Activated CD8-positive, alpha-beta memory T cell treated with anti-CD3 and anti-CD28 coated beads for 48 hours (primary cell): ENCODE measurements at places on chromosomes 13 and 19.

- peak; percentile 54 for DNase-seq
These were observed at the start of the genes PRDX2 and THSD8 for GRCh38 chr19:12801466-12802266. Gene PRDX2 (minus strand): TSS chr19:12801800. CDS start chr19:12801261, 539 bp downstream. Gene THSD8 (plus strand): TSS chr19:12802069. CDS start chr19:12802072, 3 bp downstream.

DNA sequence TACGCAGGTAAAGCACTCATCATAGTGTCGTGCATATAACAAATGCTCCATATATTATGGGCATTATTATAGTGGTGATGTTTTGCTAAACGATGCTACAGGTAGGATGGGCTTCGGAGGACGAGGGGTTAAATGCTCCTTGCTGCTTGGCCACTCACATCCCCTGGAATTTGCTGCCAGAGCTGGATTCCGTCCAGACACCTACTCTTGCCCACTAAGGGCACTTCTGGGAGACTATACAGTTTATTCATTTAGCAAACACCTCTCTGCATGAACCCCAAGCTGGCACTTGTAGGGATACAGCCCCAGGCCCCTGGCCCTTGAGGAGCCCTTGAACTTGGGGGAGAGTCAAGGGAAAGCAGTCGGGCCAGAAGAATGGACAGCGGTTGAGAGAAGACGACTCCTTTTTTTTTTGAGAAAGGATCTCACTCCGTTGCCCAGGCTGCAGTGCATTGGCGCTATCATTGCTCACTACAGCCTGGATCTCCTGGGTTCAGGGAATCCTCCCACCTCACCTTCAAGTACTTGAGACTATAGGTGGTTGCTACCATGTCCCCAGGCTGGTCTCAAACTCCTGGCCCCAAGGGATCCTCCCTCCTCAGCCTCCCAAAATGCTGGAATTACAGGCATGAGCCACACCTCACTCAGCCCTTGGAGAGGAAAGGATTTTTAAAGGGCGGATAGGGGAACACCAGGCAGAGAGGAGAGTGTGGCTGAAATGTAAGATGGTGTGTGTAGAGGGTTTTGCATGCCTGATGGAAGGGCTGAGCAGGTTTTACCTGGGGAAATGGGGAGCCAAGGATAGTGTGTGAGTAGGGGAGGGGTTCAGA is 1.1 kb upstream of the MRPL34 start:
- DNase-seq, result no peak

DNA sequence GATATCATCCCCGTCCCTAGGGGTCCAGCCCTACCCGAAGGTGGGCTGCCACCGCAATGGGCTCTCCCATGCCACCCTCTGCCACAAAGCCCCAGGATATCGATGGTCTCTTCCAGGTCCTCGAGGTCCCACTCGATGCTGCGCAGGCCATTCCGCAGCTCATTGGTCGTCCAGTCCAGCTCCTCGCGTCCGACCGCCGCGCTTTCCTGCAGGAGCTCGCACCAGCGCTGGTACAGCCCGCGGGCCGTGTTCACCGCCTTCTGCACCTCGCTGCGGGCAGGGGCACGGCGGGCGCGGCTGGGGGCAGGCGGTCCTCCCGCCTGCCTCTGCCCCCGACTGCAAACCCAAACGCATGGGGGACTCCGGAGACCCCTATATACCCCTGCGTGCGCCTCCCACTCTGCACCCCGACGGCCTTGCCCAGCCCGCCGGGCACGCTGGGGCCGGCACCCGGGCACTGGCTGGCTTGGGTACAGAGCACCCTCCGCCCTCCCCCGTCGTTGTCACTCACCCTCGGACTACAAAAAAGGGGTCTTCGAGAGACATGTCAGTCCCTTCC is 468 bp downstream of the STX10 start:
- DNase-seq, result no peak

DNA sequence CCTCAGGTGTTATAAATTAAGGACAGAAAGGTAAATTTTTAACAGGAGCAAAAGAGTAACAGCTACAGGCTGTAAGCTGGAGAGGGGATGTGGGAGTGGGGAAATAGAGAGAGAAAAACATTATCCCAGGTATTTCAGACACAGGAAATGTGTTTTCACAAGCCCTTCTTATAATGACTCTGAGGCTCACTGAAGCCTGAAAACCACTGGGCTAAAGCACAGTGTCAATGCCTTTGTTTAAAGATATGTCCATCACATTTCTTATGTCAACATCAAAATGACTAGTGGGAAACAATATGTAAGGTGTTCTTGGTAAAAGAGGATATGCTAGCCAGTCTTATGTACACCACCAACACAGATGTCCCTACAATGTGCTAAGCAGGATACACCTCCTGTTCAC is 365.9 kb downstream of the FGF14 start:
- no peak for DNase-seq

DNA sequence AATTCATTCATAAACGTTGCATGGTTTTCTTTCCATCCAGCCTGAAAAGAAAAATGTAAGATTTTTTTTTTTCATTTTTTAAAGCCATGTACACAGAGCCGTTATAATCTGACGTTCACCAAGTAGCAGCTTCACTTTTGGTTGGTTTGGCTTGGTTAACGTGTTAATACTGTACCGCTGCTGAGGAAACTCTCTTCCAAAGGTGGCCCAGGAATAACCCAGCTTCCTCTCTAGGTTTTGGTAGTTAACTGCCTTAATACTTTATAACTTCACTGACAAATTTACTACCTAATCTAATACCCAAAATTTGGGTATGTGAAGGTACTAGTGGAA is 1.7 kb downstream of the INTS6 start:
- no peak for DNase-seq

- no peak for DNase-seq
These were observed 28.2 kb upstream of the PSG7 start for GRCh38 chr19:42965176-42965575.

DNA sequence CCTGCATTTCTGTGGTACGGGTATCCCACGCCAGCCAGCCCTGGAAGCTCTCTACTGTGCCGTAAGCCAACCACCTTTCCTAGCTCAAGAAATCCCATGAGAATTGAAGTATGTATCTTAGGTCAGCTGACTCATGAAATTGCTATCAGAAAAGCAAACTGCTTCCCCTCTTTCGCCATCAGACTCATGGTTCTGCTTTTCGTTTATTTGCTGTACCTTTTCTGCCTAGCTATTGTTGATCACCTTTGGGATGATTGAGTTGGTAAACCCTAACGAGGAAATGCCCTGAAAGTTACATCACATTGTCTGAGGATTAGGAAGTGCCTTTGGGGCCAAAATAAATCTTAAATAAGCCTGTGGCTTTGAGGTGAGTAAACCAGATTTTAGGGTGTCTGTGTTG is at the start of gene ADGRE3:
TSS of gene ADGRE3 (minus strand) at position 81 of the 400 bp plus-strand sequence. CDS start at position 7, 74 bp downstream.
- DNase-seq, result no peak

- DNase-seq, result no peak
These were observed 29.2 kb upstream of the CERS4 start for GRCh38 chr19:8180018-8180417.
